Fibroblast of upper back skin (primary cell): ENCODE measurements at places on chromosomes 3 and 15.

DNA sequence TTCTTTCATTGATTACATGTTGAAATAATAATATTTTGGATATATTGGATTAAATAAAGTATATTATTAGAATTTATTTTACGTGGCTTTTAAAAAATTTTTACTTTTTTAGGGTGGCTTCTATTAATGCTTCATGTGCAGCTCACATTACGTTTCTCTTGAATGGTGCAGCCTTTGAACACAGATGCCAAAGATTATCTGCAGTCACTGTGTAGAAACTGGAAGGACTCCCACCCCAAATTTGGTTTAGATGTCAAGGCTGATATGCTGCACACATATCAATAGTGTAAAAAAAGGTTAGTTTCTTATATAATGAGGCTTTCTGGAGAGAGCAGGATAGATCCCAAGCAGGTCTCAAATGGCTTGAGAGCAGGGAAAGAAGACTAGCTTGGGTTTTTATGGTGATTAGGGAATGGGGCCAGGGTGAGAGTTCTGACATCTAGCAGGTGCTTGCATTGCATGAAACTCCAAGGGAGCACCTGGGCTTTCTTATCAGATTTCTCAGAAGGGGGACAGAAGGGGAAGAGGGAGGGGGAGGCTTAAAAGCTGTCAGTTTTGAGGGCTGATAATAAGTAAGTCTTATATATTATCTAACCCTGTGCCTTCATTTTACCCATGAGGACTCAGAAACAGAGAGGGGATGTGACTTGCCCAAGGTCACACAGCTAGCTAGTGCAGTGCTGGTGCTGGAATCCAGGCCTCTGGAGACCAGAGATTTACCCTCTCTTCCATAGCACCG lies 89.6 kb downstream of the CHST2 start:
- DNase-seq, result no peak

- DNase-seq, result no peak
Observed at GRCh38 chr3:87997298-87997697, 61.5 kb downstream of the CGGBP1 start.

- no peak for DNase-seq
Observed at GRCh38 chr3:159727506-159727905, 261.1 kb upstream of the IL12A start.

DNA sequence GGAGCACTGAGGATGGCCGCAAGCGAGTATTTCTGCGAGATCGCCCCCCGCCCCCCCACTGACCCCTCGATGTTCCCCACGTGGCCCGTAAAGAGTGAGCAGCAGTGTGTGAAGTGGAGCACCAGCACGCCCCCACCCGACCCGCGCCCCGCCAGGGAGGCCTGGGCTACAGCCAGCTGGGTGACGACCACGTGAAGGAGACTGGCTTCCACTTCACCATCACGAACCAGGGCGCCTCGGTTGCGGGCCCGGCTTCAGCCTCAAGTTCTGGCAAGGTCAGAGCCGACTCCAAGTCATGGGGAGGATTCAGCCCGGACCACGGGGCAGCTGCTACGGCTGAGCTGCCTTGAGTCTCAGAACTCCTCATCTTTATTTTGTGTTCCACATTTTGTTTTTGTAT lies 2.4 kb upstream of the RNU5B-1 start:
- no peak for DNase-seq

DNA sequence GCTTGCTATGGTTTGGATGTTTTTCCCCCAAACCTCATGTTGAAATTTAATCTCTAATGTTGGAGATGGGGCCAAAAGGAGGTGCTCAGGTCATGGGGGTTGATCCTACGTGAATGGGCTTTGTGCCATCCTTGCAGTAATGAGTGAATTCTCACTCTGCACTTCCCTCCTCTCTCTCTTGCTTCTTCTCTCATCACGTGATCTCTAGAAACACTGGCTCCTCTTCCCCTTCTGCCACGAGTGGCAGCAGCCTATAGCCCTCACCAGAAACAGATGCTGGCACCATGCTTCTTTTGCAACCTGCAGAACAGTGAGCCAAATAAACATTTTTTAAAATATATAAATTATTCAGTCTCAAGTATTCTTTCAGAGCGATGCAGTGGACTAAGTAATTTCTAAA lies 13.3 kb upstream of the PLSCR1 start:
- DNase-seq, result no peak

GRCh38 chr15:33742306-33742705 lies 226.0 kb upstream of the CHRM5 start:
- peak; percentile 13 for DNase-seq

DNA sequence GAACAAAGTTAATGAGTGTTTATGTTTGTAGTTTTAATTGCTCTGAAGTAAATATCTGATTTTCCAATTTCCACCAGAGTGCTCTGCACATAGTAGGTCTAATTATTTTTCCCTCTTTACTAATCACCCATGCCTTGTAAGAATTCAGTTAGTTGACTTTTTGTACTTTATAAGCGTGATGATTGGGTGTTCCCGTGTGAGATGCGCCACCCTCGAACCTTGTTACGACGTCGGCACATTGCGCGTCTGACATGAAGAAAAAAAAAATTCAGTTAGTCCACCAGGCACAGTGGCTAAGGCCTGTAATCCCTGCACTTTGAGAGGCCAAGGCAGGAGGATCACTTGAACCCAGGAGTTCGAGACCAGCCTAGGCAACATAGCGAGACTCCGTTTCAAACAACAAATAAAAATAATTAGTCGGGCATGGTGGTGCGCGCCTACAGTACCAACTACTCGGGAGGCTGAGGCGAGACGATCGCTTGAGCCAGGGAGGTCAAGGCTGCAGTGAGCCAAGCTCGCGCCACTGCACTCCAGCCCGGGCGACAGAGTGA lies 507 bp upstream of the VHL start:
- no peak for DNase-seq

- no peak for DNase-seq
Observed at GRCh38 chr15:81087694-81088093, 46.4 kb upstream of the CFAP161 start.

GRCh38 chr3:56291244-56291680 lies 177.0 kb downstream of the ERC2 start:
- peak; percentile 87 for DNase-seq

- peak; percentile 5 for DNase-seq
Observed at GRCh38 chr15:75943713-75944215, 40.1 kb downstream of the FBXO22 start.

GRCh38 chr15:43102187-43102586 lies 3.7 kb downstream of the UBR1 start:
- DNase-seq, result no peak

- no peak for DNase-seq
Observed at GRCh38 chr3:170278627-170279026, 56.4 kb downstream of the PRKCI start.

GRCh38 chr3:31600431-31600830 lies 67.7 kb downstream of the STT3B start:
- no peak for DNase-seq

GRCh38 chr3:67418426-67419217 lies 235.8 kb downstream of the SUCLG2 start:
- DNase-seq, result peak; percentile 49

- DNase-seq, result no peak
Observed at GRCh38 chr3:106068381-106068780, 199.6 kb upstream of the CBLB start.

- no peak for DNase-seq
Observed at GRCh38 chr15:89475661-89476060, 20.7 kb downstream of the RHCG start.

DNA sequence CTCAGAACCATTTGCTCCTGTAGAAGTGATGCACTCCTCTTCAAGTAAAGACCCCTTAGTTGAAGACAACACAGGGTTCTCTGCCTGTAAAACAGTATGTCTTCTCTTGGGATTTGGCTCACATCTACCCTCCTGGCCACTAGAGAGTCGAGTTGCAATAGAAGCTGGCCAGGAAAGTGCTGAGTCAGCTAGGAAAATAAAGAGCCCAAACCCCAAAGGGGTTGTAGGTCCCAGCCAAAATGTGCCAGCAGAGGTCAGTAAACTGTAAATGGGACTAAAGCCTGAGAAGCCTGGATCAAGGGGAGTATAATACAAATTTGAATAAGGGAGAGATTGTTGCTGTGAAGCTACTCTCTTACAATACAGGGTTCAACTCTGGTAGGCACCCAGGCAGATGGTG lies 37.2 kb upstream of the THBS1 start:
- DNase-seq, result peak; percentile 16

- no peak for DNase-seq
Observed at GRCh38 chr15:49190586-49190985, 20.5 kb downstream of the GALK2 start.

- no peak for DNase-seq
Observed at GRCh38 chr3:168051070-168051469, 44.7 kb downstream of the GOLIM4 start.

DNA sequence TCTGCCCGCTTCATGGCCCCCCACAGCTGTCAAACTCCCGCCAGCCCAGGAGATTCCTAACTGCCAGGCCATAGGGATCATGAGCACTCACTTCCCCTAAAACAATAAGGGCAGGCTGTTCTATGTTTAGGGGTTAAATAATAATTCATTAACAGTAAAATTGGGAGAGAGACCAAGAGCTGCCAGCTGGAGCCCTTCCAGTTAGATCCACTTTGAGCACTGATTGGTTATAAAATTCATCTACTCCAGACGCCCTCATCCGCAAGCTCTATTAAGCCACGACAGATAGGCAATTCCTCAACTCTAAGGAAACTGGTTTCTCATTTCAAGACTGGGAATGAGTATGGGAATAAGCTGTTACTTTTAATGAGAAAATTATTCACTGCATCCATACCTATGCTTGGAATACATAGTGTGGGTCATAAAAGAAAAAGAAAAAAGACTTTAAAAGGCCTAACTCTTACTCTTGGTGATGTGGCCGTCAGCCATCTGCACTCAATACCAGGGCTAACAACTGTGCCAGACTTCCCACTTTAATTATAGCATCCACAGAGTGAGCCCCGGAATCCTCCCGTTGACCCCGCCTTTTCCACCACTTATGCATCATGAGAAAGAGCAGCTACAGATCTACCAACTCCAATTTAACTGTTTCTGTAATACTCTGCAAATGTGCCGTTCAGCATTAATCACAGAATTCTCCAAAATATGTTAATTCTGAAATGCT lies 44.5 kb downstream of the IL17RD start:
- no peak for DNase-seq

GRCh38 chr15:68697711-68698690 lies 119.2 kb downstream of the CORO2B start:
- no peak for DNase-seq

- DNase-seq, result no peak
Observed at GRCh38 chr3:35784169-35784568, 144.8 kb downstream of the ARPP21 start.

DNA sequence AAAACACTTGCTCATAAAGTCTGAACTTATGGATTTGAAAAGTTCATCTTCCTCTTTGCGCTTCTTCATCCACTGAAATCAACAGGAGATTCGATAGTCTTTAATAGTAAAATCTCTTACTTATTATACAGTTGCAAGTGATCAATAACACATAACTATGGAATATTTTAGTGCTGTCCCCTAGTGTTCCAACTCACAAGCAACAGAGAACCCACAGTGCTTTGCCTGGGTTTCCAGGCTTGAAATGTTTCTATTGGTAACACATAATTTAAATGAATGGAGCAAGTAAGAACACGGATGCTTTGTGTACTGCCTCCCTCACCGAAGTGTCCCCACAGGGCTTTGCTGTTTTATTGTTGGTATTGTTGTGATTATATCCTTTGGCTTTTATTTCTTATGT lies 93.5 kb downstream of the WDR72 start:
- DNase-seq, result peak; percentile 1

GRCh38 chr3:165817160-165817709 lies 20.0 kb downstream of the BCHE start:
- peak; percentile 37 for DNase-seq

- no peak for DNase-seq
Observed at GRCh38 chr3:55658270-55658669, 171.2 kb upstream of the WNT5A start.

GRCh38 chr3:134197681-134198261 lies 52.9 kb downstream of the RYK start:
- DNase-seq, result peak; percentile 75

- peak; percentile 56 for DNase-seq
Observed at GRCh38 chr3:156694536-156694935, 20.1 kb downstream of the TIPARP start.

DNA sequence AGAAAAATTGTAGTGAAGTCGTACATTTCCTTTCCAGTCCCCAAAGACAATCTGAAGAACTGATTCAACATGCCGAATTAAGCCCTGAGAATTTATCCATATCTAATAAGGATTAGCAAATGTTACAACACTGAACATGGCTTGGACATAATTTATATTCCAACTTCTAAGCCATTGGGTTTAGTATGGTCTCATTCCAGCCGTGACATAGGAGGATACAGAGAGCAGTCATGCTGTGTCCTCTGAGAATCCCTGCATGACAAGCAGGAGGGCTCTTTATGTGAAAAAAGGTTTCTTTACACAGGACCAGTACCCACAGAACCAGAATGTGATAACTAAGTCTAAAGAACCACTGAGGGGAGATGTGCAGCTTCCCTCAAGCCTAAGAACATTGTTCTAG lies 231.9 kb upstream of the WNT5A start:
- DNase-seq, result no peak

DNA sequence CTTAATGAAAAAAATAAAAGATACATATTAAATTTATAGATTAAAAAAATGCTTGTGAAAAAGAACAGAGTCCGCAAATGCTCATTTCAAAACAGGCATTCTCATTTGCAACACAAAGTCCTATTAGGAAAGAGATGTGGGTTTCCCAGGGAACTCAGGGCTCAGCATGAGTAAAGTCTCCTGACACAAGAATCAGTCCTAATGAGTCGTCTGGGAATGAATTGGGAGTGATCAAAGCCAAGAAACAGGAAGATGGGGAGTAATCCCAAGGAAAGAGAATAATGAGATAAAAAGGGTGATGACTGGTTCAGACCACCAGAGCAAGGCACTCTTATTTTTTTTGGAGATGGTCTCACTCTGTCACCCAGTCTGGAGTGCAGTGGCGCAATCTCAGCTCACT lies 443.7 kb downstream of the NR2F2 start:
- DNase-seq, result no peak

GRCh38 chr15:59616379-59616778 lies 4.8 kb downstream of the GCNT3 start:
- DNase-seq, result no peak

- no peak for DNase-seq
Observed at GRCh38 chr3:41158947-41159346, 40.4 kb upstream of the CTNNB1 start.

- DNase-seq, result no peak
Observed at GRCh38 chr15:80838666-80839065, 59.5 kb downstream of the CEMIP start.
